Stimulated activated CD8-positive, alpha-beta memory T cell treated with anti-CD3 and anti-CD28 coated beads, Interleukin-2, amount 100 ng/mL, for 1 hour (primary cell): ENCODE measurements at places on chromosomes 6 and 20.

- no peak for DNase-seq
Measured at GRCh38 chr6:149170564-149171452, 146.7 kb upstream of the TAB2 start.

DNA sequence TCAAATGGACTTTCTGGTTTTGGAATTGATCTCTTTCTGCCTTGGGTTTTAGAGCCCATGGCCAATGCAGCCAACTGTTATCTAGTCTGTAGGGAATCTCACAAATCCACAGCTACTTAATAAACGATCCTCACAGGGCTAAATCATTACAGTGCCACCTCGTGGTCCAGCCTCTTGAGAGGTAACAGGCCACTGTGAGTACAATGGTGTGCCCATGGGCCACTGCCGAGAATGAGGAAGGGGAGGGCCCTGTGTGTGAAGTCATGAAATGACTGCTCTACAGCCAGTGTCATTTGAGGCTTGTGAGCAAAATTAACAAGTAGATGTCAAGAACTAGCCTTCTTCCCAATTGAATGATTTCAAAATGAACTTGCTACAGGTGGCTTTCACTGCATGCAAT is 54.3 kb upstream of the GMPR start:
- DNase-seq: no peak

DNA sequence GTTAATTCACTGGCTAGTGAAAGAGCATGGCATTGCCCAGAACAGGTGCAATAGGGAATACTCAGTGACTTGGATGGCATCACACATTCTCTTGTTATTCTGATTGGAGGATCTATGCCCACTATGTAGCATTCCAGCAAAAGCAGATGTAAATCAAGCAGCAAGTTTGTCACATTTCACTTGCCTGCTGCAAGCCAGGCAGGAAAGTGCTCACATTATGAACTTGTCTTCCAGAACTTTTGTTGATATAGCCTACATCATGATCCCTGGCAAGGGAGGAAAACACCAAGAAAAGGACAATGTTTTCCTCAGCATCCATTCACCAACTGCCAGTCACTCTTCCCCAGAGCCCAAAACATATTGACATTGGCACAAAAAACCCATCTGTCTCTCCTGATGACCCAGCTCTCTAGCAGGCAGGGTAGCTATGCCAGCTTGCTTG is 77.8 kb downstream of the ARHGAP18 start:
- no peak for DNase-seq

GRCh38 chr6:47665112-47665511 is 33.3 kb upstream of the ADGRF4 start:
- DNase-seq: no peak

- no peak for DNase-seq
Measured at GRCh38 chr20:16295534-16295933, 277.7 kb downstream of the KIF16B start.

DNA sequence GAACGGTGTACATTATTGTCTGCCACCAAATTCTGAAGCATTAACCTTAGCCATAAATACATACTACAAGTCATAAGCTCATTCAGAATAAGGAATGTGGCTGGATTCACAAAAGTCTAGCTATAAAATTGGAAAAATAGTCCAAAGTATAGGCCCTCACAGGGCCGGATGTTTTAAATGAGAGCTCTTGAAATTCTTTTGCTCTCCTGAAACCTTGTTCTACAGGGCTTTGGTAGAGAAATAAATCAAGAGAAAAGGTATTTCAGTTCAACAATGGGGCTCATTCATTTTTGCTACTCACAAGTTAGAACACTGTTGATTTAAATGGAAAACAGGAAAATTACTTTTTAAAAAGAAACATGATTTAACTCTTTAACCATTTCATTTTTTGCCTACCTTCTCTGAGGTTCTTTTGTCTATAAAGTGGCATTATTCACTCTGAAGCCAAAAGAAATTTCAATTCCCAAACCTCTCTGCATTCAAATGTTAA is 58.0 kb downstream of the PREP start:
- DNase-seq: no peak

DNA sequence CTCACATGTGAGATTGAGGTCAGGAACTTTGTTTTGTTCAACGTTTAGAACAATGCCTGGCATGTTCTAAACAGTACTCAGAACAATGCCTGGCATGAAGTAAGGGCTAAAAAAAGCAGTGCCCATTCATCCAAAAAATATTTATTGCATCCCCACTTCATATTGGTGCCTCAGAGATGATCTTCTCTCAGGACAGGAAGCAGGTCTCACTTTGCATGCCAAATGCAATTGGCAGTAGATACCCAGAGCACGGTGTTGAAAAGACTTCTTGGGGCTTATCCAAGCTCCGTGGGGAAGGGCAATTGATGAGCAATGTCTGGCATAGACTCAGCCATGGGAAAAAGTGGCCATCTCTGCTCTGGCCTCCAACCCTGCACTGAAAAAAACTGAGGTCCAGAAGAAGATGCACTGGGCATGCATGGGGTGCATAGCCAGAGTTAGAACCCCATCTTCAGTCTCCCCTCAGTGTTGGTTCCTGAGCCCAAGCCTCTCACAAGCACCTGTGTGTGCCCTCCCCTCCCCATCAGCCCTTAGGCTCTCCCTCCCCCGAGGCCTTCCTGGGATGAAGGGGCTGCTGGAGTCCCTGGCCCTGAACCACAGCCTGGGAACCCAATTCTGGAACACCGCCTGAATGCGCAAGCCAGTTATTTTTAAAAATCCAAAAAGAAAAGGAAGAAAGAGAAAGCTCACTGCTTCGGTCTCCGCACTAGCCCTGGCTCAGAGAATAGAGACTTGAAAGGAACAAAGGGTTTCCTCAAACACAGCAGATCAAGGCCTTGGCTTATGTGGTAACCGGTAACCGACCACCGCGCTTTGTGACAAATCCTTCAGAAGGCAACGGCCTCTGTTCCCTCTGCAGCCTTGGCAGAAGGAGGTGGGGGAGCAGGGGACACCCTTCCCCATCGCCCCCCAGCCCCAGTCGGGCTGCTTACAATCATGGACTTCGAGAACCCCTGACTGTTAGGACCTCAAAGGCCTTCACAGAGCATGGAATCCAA is 78.5 kb upstream of the SIRPA start:
- DNase-seq: no peak

GRCh38 chr6:134437376-134437775 is 119.5 kb upstream of the SGK1 start:
- no peak for DNase-seq

GRCh38 chr20:23133560-23133998 is 47.5 kb upstream of the CD93 start:
- DNase-seq: no peak

DNA sequence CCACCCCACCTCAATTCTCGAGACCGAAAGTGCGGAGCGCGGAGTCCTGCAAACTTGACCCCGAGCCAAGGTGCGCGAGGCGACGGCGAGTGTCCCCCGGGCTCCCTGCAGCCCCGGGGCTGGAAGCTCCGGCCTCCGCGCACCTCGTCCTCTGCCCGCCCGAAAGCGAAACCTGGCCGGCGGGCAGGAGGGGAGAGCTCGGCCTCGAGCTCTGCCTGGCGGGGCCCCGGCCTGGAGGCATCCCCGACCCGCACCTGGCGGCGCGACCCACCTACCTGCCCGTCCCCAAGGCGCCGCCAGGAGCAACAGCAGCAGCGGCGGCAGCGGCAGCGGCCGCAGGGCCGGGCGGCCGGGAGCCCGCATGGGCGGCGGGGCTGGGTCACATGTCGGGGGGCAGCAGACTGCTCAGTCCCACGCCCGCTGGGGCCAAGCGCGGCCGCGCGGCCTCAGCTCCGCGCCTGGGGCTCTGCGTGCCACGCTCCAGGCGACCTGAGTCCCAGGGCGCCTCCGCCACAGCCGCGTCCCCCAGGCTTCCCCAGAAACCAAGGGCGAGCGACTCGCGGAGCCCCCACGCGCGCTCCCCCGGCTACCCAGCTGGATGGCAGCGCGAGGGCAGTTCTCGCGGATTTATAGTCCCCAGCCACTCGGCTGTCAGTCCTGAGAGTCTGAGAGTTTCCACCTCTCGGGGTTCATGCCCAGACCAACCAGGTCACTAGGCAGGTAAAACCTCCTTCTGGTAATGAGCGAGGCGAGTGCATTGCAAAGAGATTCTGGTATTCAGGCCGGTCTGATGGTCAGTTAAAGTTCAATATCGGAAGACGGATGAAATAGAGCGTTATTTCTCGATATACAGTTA is at the start of gene IL20RA:
Gene IL20RA, minus strand, starts transcription at position 600 of the 856 bp plus-strand sequence. Its CDS starts 237 bp downstream, at position 363.
- DNase-seq: no peak

DNA sequence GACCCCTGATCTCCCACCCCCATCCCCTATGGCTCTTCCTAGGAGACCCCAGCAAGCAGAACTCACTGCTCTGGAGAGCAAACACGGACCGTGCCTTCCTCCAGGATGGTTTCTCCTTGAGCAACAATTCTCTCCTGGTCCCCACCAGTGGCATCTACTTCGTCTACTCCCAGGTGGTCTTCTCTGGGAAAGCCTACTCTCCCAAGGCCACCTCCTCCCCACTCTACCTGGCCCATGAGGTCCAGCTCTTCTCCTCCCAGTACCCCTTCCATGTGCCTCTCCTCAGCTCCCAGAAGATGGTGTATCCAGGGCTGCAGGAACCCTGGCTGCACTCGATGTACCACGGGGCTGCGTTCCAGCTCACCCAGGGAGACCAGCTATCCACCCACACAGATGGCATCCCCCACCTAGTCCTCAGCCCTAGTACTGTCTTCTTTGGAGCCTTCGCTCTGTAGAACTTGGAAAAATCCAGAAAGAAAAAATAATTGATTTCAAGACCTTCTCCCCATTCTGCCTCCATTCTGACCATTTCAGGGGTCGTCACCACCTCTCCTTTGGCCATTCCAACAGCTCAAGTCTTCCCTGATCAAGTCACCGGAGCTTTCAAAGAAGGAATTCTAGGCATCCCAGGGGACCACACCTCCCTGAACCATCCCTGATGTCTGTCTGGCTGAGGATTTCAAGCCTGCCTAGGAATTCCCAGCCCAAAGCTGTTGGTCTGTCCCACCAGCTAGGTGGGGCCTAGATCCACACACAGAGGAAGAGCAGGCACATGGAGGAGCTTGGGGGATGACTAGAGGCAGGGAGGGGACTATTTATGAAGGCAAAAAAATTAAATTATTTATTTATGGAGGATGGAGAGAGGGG is 1.4 kb downstream of the LTA start:
- no peak for DNase-seq

DNA sequence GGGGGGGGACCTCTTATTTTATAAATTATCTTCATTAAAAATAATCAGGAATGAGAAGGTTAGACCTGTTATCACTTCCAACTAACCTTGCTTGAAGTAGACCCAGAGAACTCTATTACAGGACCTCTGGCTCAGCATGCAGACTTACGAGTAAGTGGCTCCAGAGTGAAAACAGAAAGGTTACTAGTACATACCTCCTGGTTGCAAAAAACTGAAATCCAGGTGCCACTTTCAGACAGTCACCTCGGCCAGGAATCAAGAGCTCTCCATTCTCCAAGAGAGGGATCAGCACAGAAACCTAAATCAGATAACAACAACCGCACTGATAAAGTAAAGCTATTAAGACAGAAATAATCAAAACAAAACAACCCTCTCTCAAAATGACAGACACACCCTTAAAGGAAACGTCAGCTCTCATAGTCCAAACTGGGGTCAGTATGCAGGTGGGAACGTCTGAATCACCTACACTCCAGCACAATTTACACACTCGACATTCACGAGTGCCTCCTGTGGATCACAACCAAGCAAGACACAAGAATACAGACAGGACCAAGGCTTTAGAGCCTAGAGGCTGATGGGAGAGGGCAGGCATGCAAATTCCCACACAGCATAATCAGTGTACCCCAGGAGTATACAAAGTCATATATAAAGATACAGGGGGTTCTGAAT is 31.8 kb downstream of the MDN1 start:
- DNase-seq: no peak

DNA sequence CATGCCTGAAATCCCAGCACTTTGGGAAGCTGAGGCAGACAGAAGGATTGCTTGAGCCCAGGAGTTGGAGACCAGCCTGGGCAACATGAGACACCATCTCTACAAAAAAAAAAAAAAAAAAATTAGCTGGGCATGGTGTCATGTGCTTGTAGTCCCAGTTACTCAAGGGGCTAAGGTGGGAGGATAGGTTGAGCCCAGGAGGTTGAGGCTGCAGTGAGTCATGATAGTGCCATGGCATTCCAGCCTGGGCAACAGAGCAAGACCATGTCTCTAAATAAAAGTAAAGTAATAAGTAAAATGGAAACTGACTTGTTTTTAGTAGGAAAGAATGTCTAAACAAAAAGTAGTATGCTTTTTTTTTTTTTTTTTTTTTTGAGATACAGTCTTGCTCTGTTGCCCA is 240.7 kb downstream of the ARID1B start:
- no peak for DNase-seq

DNA sequence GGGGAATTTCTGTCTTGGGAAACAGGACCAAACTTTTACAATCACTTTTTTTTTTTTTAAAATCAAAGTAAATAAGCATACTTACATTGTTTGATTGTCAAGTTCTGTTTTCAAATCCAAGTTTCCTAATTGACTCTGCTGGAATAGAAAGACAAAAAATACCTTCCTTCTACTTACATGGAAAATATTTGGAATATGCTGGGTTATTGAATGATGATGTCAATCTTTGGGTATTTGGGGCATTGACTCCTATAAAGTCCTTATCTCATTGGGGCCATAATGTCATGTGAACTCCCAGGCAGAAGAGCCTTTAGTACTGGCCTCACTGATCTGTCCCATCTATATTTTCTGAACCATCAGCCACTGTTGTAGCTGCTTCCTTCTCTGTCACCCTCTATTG is 122.6 kb upstream of the NOX3 start:
- DNase-seq: no peak

DNA sequence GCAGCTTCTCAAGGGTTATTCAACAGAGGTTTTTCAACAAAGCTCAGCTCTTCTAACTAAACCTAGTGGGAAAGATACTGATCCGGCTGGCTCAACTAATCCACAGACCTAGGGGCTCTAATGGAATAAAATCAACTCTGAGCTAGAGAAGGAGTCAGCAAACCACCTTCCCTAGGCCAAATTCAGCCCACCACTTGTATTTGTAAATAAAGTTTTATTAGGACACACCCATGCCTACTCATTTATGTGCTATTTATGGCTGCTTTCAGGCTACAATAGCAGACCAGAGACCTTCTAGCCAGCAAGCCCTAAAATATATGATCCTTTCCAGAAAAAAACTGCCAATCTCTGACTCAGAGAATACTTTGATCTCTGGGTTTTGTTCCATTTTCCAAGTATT is 6.0 kb upstream of the RAB22A start:
- DNase-seq: no peak

DNA sequence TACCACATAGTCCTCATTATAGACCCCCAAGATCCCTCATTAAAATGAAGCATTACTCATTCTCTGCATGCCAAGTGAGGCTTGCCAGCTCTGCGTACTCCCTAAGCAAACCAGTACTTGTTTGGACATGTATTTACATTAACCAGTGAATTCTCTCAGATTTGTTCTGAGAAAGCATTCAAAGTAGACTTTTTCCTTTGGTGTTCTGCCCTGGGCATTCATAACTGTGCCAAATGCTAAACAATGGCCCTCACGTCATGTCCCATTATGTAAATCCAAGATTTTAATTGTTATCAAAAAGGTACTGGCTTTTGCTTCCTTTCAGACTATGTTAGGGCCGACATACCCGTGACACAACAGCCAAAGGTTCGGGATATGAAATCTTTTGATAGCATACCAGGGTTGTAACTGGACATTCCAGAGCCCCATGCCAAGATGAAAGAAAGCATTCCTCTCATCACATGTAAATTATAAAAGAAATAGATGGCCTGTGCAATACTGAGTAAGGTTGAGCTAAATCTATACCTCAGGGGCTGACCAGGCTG is 164.2 kb downstream of the ADAT2 start:
- DNase-seq: no peak
